LNCaP clone FGC (cell line): ENCODE measurements at places on chromosomes 4 and X.

GRCh38 chr4:88775529-88775928 lies 77.9 kb upstream of the NAP1L5 start:
- no peak for DNase-seq

DNA sequence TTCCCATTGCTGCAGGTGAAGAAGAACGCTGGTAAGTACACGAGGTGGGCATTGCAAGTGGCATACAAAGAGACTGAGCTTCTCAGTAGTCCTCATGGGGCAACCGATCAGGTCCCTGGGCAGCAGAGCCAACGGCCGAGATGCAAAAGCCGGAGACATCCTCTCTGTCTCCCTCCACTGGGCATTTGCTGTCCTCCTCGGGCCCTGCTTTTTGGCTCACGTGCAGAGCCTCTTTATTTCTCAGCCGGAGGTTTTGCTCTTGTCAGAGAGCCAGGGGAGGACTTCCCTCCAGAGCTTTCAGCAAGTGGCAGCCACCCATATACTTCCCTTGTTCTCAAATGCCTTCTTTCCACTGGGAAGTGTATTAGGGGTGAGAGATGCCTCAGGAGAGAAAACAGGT lies 18.0 kb downstream of the STARD8 start:
- DNase-seq = no peak

DNA sequence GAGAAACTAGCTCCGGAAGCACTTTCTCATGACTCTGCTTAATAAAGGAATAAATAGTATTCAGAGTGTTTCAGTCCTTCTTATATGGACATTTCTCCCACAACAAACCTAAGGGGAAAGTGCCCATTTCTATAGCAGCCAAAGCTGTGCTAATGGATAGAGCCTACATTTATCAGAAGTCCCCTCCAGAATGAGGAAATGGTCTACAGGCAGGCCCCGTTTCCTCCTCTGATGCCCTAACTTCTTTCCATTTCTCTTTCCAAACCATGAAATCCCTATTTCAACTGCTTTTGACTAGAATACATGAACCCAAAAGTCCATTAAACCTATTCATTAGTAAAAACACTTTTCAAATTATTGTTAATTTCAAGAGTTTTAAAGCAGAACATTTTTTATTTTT lies 4.5 kb downstream of the ACSL1 start:
- DNase-seq = no peak

DNA sequence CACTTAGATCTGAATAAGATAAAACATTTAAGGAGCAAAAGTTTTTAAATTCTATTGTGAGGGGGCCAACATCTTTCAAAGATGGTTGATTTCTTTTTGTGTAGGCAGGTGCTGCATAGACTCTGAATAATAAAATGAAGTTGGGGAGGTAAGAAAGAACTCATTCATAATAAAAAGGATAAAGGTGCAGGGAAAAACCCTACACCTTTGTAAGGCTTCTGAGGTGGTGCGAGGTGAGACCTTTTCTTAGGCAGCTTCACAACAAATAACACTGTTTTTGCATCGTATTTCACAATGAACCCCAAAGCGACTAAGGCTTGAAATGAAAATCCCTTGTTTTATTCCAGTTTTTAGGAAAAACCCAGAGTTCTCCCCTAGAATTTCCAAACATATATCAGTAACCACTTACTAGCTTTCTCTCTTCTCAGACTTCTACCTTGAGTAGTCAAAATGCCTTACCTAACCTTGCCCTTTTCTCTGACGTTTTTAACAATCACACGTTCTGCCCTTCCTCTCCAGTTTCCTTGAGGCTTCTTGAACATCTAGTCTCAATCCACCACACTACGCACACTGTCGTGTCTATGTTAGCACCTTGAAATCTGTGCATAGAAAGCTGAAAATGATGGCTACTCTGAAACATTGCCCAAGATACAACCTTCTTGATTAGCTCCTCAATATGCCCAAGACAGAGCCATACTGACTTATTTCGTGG lies 30.2 kb downstream of the MAML3 start:
- DNase-seq = no peak

- no peak for DNase-seq
These were observed 89.0 kb downstream of the GEMIN8 start for GRCh38 chrX:13940671-13941070.
